T-helper 2 cell (primary cell): ENCODE measurements at places on chromosomes 6 and 20.

DNA sequence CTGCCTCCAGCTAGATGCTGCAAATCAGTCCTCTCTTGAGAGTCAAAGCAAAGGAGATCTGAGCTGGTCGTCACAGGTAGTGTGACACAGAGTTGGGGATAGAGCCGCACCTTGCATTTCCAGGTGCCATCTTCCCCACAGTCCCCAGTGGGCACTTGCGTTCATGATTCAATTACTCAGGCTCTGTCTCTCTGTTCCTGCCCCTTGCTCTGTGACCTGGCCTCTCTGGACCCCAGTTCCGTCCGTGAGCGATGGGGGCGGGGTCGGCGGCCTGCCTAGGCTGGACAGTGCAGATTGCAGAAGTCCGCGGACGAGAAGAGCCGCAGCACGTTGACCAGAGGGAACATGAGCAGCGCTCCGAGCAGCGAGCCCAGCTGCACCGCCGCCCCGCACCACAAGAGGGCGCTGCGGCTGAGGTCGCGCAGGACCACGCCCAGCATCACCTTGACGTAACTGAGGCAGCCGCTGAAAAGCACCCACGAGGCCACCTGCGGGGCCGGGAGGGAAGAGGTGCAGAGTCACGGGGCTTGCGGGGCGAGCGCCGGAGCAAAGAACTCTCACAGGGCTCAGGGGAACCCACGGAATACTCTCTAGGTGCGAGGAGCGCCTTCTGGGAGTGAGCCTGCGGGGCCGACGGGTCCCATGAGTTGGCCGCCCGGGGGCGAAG is 7.4 kb downstream of the SLC52A3 start:
- no peak for DNase-seq

DNA sequence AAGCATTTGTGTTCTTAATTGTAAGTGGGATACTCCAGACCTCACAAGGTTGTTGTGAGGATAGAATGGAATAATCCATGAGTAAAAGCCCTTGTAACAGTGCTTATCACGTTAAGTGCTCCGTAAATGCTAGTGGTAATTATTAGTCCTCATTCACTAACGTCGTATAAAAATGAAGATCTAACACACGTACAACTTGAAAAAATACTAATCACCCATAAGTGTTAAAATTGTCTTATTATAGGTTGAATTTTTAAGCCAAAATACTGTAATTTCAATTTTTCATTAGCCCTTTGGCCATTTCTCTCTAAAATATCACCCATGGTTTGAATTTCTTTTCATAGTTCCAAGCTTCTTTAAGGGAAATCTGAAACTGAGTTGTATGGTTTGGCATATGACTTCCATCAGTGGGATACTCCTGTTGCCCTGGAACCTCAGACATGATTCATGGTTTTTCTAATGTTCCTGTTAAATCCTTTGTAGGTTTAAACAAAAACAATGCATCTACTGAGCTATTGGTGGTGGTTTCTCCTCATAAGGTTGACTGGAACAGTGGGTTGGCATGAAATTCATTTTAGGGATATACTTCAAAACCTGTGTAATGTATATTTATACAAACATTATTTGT is 19.1 kb downstream of the XRN2 start:
- DNase-seq: no peak

DNA sequence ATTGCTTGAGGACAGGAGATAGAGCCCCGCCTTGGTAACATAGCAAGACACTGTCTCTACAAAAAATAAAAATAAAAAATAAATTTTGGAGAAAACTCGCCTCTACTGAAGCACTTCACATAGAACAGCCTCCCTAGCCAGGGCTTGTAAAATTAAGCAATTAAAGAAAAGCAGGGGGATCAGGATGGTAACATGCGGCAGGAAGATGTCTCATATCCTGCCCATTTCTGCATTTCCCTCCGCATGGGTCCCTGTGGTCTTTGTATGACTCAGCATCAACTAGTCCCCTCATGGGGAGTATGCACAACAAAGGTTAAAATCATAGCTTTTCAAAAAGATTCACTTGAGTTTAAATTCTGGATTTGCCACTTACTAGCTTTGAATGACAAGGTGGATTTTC is 379.0 kb downstream of the EPHA7 start:
- DNase-seq: peak; percentile 74

- DNase-seq: no peak
Measured at GRCh38 chr20:23125625-23126191, 39.6 kb upstream of the CD93 start.

- no peak for DNase-seq
Measured at GRCh38 chr20:49668181-49668877, 45.3 kb downstream of the B4GALT5 start.

GRCh38 chr6:47865206-47865605 is 83.4 kb downstream of the OPN5 start:
- DNase-seq: no peak

- no peak for DNase-seq
Measured at GRCh38 chr20:41344938-41345728, 4.5 kb downstream of the LPIN3 start.

DNA sequence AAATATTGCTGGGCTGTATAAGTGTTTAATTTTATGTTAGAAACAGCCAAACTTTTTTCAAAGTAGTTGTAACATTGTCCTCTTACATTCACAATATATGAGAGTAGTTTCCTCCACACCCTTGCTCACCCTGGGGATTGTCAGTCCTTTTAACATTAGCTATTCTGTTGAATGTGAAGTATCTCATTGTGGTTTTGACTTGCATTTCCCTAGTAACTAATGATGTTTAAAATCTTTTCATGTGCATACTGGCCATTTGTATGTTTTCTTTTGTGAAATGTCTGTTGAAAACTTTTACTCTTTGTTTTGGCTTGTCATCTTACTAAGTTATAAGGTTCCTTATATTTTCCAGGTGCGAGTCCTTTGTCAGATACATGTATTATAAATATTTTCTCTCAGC is 32.9 kb downstream of the TRIM38 start:
- DNase-seq: no peak

GRCh38 chr20:20737158-20737557 is 24.7 kb upstream of the RALGAPA2 start:
- no peak for DNase-seq

DNA sequence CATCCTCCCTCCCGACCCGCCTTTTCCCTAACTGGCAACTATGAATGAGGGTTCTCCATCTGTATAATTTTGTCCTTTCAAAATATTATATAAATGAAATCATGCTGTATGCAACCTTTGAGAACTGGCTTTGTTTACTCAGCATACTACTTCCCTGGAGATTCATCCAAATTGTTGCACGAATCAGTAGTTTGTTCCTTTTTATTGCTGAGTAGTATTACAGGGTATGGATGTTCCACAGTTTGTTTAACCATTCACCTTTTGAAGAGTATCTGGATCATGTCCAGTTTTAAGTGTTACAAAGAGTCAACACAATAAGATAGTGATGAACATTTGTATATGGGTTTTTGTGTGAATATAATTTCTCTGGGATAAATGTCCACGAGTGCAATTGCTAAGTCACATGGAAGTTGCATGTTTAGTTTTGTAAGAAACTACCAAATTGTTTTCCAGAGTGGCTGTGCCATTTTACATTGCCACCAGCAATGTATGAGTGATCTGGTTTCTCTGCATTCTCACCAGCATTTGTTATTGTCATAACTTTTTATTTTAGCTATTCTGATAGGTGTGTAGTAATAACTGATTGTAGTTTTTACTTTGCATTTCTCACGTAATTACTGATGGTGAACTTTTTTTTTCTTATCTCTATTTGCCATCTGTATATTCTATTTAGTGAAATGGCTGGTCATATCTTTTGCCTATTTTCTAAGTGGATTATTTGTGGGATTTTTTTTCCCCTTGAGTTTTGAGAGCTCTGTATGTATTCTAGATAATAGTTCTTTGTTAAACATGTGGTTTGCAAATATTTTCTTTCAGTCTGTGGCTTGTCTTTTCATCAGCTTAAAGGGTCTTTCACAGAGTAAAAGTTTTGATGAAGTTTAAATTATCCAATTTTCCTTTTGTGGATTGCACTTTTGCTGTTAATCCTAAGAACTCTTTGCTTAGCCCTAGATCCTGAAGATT is 14.4 kb upstream of the RNF24 start:
- DNase-seq: no peak

GRCh38 chr6:119255492-119255891 is 94.1 kb downstream of the MAN1A1 start:
- DNase-seq: no peak

- no peak for DNase-seq
Measured at GRCh38 chr20:58011106-58011946, 217.1 kb downstream of the ANKRD60 start.

- no peak for DNase-seq
Measured at GRCh38 chr20:18254615-18255014, 33.7 kb upstream of the ZNF133 start.

GRCh38 chr6:9307187-9307586 is 871.8 kb upstream of the SLC35B3 start:
- no peak for DNase-seq

GRCh38 chr6:12012038-12012557 is at the start of gene HIVEP1:
Gene HIVEP1, plus strand, starts transcription at chr6:12012312. Its CDS starts 3,317 bp downstream, at chr6:12015629.
- DNase-seq: no peak

GRCh38 chr6:111291336-111292259 is 191.4 kb downstream of the REV3L start:
- no peak for DNase-seq

DNA sequence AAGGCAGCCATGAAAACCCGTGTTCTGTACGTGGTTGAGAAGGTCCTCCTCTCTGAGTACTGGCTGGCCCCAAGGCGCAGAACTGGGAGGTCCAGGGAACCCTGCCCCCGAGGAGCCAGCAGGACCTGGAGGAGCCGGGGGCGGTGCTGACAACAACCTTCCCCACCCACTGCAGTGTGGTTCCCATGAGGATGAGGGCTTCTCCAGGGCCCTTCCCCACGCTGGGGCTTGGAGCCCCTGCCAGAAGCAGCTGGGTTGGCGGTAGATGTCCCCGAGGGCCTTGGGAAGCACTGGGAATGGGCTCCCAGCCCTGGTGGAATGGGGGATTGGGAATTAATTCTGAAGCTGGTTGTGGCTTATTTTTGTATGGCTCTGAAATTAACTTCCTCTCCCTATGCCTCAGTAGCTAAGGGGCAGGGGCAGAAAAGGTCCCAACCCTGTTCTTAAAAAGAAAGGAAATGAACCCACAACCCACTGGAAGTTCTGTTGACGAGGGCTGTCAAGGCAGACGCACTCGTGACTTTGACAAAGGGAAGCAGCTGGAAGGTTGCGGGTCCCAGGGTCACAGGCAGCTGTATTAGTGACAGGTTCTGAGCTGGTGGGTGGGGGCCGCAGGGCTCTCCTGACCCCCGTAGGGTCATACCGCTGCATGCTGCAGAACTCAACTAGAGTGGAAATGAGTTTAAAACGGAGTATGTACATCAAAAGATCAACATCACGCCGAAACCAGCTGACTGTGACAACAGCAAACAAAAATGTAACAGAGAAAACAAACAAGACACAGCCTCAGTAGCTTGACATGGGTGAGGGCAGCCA is 13.9 kb upstream of the HELZ2 start:
- DNase-seq: no peak

GRCh38 chr6:105499931-105500330 is 97.0 kb upstream of the PREP start:
- DNase-seq: no peak

GRCh38 chr6:15441215-15441868 is 195.5 kb downstream of the JARID2 start:
- DNase-seq: no peak

GRCh38 chr6:145705561-145705960 is 29.8 kb downstream of the EPM2A start:
- DNase-seq: no peak

GRCh38 chr20:38369389-38369788 is 23.1 kb downstream of the LBP start:
- no peak for DNase-seq

DNA sequence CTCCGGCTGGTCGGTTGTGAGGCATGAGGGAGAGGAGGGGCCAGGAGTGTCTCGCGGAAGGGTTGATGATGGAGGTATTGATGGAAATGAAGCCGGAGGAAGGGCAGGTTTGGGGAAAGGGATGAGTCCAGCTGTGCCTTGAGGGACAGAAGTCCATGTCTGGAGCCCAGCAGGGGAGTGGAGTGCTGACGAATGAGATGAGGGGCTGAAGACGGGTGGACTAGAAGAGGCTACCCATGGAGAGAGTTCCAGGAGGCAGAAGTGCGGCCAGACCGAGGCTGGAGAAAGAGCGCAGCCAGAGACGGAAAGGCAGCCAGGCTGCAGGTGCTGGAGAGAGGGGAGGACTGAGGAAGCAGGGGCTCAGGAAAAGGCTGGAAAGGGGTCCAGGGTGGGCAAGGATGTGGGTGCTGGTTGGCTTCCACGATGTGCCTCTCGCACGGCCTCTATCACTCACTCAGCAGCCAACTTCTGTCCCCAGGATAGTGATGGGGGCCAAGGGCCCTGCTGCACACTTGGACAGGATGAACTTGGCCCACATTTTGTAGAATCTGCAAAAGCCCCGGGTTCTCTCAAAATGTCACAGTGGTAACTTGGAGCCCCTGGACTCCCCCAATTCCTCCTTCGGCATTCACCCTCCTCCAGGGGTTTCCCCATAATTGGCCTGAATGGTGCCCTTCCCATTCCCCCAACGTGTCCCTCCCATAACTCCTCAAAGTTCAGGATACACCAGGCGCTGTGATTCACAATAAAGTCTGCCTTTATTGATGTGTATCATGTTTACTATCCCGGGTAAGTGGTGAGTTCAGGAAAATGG is 627 bp upstream of the EIF6 start:
- DNase-seq: no peak

DNA sequence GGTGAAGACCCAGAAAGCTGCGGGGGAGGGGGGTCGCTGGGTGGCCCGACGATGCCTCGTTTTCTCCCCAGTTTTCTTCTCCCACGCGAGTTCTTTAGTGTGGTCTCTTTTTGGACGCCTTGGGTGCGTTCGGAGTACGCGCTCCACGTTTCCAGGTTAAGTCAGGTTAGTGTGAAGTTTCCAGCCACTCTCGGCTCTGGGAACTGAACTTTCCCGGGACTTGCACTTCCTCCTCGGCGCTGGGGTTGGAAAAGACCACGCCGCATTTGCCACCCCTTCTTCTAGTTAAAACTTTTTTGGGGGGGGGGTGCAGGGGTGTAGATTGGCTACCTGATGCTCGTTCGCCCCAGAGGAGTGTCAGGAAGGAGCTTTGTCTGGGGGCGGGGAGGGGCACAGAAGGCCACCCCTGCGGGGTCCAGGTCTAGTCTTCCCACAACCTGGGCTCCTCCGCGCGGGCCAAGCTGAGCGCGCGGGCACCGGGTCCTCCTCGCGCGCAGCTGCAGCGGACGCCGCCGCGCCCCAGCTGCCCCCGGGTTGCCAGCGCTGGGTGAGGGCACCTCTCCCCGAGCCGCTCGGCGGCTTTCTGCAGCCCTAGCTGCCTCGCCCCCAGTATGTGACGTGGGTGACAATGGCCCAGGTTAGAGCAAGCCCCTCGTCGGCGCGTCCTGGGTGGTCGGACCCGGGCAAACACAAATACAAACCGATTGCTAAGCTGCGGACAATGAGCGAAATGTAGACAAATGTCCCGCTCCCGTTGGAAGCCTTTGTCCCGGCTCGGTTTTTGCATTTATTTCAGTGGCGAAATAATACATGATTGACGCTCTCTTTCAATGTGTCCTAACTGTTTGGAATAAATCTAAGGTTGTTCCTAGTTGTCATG is 1.7 kb upstream of the NKX2-2 start:
- DNase-seq: no peak

- no peak for DNase-seq
Measured at GRCh38 chr6:118223316-118223715, 316.3 kb downstream of the SLC35F1 start.
